ENCODE measurements at places on chromosomes 6 and 20.

GRCh38 chr6:84777888-84778287 is 13.5 kb upstream of the TBX18 start:
- DNase-seq, result no peak

DNA sequence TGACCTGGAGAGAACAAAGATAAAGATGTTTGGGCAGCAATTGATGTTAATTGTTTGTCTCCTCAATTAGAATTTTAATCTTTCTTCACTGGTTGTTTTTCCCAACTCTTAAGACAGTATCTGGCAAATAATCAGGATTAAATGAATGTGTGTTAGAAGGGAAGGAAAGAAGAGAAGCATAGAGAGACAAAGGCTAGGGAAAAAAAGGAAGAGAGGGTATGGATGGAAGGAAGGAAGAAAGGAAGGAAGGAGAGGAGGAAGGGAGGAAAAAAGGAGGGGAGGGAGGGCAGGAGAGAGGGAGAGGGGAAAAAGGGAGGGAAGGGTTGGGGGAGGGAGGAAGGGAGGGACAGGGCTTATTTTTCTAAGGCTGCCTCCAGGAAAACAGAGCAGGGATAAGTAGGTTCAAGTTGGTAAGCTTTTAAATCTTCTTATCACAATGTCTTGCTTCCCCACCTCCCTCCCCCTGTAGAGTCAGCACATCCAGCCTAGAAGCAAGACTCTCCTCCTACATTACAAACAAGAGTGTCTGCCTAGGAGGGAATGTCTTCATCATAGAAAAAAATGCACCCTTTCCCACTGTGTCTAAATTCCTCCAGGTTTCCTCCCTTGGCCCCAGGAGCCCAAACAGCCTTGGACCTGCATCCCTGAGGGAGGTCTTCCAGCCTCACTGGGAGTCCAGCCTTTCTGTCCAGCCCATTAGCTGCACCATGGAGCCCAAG is 447.8 kb upstream of the JARID2 start:
- DNase-seq, result no peak

- DNase-seq, result no peak
Observed at GRCh38 chr6:118054082-118054481, 147.0 kb downstream of the SLC35F1 start.

- DNase-seq, result no peak
Observed at GRCh38 chr6:125819535-125820326, 29.0 kb downstream of the NCOA7 start.

DNA sequence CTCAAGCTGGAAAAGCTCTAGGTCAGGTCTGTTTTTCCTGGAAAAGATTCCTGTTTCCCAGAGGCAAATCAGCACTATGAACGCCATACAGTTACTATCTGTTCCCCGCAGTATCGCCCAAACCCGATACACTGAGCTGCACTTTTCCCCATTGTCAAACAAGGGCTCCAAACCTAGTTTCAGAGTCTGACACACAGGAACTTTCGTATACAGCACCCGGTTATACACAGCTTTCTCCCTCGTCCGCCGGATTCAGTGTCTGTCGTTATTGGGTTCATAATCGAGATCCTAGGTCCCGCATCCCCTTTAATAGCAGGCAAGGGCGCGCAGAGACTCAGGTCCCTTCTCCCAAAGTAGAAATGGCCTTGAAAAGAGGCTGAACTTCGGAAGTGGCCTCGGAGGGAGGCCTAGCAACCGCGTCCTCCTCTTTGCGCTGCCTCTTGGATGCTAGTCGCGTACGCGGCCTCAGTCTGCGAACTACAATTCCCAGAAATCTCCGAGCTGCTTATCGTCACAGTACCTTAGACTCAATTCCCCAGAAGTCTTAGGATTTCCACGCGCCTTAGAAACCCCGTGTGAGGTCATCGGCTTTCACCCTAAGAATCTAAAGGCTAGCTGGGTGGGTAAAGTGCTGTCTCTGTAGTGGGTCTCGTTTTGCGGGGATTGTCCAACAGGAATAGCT is 34.2 kb downstream of the ZNF391 start:
- DNase-seq, result no peak

DNA sequence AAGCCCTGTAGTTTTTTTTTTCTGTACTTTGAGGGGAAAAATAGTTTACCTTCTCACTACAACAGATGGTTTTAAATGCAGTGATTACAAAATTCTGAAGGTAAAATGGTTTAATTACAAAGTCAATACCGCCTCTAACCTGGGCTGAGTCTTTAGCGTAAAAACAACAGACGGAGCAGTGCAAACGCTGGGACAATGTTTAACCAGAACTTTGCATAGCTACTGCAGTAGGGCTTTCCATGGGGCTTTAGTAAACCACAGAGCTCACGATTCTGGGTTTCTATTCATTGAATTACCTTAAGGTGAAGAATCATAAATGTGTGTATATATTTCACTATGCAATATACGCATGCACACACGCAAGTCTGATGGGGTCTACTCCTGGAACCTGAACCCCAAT is 77.9 kb downstream of the RFX6 start:
- no peak for DNase-seq

DNA sequence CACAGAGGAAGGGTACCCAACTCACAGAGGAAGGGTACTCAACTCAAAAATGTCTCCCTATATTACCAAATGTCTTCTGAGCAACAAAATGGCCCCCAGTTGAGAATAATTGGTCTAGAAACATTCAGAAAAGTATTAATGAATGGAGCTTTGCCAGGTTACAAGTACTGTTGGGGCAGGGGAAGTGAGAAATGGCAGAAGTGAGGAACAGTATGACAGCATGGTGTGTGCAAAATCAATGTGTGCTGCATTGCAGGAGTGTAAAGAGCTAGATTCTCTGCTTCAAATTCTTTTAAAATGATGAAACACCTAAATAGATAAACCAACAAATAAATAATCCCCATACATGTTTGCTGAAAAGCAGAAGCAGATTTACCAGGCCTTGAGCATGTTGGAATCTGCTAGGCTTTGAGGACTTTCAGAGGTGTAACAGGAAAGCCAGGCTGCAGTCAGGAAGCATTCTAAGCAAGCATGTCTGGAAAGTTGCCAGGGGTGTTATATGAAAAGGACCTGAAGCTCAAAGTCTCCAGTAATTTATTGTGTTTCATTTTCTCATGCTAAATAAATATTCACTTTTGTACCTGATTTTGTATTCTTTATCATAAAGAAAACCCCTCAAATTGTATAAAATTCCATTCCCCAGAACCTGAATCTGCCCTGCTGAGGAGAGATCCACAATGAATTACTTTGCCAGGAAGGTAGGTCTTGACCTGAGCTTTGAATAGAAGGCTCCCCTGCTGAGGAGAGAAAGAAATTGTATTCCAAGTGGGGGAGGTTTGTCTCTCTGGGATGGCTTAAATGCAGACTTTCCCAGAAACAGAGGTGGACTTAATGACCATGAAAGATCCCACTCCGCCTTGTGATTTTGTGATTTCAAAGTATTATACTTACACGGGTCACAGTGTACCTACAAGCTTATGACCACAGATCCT is 265.0 kb upstream of the MARCKS start:
- no peak for DNase-seq

GRCh38 chr6:1328129-1328800 is 16.4 kb downstream of the FOXQ1 start:
- no peak for DNase-seq
